CD4-positive, alpha-beta memory T cell (primary cell): ENCODE measurements at places on chromosomes 4 and X.

- DNase-seq = no peak
These were observed 1674.1 kb downstream of the PCDH7 start for GRCh38 chr4:32394255-32394654.

DNA sequence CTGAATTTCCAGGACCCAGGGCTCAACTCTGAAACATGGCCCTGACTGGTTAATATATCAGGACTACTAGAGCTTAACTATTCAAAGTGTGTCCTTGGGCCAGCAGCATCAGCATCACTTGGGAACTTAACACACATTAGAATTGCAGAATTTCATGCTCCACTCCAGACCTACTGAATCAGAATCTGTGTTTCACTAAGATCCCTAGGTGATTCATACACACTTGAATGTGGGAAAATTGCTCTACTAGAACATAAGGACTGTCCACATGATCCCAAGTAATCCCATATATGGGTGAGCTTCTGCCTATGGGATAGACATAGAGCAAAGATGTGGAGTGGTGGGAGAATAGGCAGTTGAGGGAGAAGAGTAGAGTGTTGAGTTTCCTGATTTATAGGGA is 192.5 kb upstream of the CLNK start:
- DNase-seq = no peak

DNA sequence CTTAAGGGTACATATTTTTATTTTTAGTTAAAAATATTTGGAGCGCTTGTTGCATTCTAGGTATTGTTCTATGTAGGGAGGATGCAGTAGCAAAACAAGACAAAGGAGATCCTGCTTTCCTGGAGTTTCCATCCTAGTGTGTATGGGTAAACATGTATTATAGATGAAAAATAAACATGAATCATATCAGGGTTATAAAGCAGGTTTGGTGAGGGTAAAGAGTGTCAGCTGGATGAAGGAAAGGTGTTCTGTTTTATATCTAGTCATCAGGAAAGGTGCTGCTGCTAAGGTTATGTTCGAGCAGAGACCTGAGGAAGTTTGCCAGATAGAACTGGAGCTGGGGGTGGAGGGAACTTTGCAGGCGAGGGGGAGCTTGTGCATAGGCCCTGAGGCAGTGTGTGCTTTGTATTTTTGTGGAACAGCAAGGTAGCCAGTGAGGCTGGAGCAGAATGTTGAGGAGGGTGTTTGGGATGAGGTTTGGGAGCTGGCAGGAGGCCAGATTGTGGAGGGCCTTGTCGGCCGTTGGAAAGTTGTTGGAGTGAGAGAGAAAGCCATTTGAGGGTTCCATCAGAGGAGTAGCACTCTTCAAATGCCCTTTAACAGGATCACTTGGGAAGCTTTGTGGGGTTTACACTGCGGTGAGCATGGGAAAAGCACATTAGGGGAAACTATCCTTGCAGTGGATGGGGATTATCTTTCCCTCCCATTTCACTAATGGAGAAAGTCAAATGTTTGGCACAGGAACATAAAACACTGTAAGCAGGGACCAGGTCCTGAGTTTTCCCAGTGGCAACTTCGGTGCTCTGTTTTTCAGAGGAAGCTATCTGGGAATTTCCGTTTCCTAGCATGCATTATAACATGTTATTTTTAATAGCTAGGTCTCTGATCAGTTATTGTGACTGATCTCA is 35.9 kb downstream of the AFF1 start:
- no peak for DNase-seq

DNA sequence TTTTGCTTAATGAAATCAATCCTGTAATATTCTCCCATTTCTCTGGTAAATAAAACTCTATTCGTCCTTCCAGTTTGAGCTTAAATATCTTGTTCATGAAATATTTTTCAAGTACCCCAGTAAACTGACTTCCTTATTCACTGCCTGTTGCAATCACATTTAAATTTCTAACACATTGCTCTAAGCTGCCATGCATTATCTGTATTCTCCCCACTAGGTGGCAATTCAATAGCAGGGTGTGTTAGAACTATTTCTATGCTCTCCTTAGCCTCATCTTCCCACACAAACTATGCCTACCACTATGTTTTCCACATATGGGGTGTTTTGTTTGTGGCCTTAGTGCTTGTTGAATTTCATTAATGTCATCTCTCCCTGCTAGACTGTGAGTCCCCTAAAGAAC is 377.1 kb upstream of the HS3ST1 start:
- DNase-seq = no peak
